Stimulated activated CD8-positive, alpha-beta memory T cell treated with anti-CD3 and anti-CD28 coated beads, Interleukin-7, amount 100 ng/mL, for 1 hour (primary cell): ENCODE measurements at places on chromosomes 13 and 19.

DNA sequence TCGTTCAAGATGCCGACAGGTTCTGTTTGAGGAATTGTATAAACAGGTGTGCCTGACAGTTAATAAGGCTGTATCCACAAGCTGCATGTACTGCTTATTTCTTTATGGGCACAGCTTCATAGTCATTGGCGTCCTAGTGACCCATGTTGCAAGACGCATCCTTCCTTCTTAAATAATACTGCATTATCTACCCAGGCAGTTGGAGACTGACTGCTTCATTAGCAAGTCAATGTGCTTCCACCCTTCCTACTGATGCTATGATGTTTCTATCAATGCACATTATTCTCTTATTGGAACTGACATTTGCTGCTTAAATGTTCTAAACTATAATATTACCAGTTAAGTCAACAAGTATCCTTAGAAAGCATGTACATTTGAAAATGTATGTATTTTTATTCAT, 950.0 kb upstream of the MIR17HG start:
- no peak for DNase-seq

DNA sequence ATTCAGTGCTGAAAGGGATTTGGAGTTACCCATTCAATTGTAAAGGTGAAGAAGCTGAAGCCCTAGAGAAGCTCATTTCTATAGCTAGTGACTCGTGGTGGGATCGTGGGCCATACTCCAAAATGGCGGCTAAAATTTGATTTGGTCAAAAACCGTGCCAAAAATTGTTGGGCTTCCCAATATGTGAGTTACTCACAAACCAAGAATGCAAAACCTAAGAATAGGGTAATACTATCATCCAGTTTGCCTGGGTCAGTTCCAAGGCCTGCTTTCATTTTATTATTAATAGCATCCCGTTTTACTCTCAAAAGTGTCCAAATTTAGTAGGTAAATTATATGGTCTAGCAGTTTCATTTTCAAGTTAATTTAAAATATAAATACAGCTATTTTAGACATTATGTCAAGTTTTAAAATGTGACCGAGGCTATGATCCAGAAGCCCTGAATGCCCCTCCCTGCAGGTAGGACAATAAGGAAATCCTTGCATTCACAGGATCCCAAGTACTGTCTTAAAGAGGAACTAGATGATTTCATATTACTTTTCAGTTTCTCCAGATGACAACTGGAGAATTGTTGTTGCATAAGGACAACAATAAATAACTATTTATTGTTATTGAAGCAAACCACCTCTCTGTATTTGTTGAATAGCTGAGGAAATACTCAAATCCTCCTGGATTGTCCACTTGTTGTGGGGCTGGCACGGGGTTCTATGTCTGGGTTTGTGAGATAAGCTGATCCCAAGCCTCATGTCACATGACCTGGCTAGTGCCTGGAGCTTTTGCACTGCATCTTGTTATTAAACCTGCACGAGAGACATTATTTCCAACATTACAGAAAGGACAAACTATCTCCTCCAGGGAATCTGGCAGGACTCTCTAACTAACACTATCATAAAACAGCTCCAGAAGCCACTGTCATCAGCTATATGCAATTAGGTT, 11.6 kb upstream of the RAP2A start:
- DNase-seq = no peak

- peak; percentile 31 for DNase-seq
Observed at GRCh38 chr19:3586127-3586626, 899 bp downstream of the GIPC3 start.

GRCh38 chr19:48210005-48210404, 39.5 kb downstream of the ZSWIM9 start:
- DNase-seq = no peak

DNA sequence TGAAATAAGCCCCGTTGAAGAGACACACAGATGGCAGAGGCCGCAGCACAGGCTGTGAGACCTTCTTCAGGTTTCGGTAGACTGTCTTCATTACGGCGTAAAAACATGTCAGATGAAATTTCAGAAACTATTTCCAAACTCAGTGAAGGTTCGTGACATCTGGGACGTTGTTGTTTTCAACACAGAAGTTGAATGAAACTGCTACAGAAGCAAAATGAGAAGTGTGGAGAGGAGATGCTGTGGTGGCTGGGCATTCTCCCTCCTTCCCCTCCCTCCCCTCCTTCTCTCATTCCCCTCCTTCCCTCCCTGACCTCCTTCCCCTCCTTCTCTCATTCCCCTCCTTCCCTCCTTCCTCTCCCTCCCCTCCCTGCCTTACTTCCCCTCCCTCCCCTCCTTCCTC, 113.6 kb downstream of the ATP11A start:
- DNase-seq = no peak

DNA sequence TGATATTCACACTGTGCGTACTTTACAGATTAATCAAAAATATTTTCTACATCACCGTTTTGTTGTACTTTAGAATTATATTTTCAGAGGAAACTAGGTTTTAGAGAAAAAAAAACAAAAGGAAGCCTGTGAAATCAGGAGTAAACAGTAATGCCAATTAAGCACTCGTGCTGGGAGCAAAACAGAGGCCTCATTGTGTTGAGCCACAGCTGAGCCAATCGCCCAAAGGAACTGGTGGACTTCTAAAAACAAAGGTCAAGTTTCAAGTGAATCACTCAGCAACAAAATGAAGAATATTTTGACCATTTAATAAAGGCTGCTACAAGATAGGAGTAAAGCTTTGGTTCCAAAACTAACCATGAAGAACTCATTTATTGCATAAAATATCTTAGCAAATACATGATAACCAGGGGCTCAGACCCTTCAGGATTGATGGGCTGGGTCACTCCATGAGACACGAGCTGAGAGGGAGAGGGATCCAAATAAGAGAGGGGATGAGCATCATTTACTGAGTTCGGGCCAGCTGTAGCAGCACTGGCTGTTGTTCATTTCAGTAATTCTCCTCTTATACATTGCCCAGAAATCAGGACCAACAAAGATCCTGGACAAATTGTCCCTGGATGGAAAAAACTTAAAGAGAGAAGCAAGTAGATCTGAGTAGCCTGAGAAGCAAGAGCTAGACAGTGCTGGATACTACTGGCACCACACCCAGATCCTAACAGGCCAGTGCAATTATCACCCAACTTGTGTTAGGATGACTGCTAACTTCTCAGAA, 8.3 kb upstream of the NALCN start:
- DNase-seq = no peak

GRCh38 chr13:110353339-110353977, 46.4 kb downstream of the COL4A2 start:
- DNase-seq = no peak

GRCh38 chr13:47100214-47100853, 203.5 kb upstream of the HTR2A start:
- no peak for DNase-seq

GRCh38 chr19:1523412-1524286, at the start of gene PLK5:
PLK5 (plus strand) TSS chr19:1524077; CDS start chr19:1526997, 2,920 bp downstream.
- no peak for DNase-seq

DNA sequence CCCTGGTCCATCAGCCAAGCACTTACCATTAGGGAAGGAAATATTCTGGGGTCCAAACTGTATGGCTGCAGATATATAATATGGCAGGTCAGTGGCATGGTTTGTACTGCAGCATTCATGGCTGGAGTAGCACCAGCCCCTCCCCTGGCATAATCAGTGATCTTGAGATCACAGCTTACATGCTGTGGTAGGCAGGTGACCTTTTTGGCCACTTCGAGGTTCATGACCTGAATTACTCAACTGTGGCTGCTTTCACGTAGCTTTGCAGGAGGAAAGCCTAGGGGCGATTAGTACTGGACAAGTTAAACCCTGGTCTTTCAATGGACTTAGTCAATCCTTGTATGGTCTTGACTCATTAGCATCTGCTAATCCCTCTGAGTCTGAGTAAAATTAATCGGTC, 169.8 kb downstream of the SPRY2 start:
- no peak for DNase-seq

DNA sequence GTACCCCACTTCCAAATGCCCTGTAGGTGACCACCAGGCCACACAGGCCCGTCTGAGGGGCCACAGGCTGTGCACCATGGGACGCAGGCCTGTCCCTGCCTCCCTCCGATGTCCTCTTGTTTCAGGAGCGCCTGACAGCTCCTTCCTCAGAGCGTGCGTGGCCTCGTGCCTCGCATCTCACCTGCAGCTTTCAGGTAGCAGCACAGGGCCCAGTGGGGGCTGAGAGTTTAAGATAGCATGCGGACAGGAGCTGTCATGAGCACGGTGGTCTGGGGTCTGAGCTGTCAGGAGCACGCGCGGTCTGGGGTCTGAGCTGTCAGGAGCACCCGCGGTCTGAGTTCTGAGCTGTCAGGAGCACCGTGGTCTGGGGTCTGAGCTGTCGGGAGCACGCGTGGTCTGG, 40.1 kb downstream of the GAS6 start:
- DNase-seq = no peak

DNA sequence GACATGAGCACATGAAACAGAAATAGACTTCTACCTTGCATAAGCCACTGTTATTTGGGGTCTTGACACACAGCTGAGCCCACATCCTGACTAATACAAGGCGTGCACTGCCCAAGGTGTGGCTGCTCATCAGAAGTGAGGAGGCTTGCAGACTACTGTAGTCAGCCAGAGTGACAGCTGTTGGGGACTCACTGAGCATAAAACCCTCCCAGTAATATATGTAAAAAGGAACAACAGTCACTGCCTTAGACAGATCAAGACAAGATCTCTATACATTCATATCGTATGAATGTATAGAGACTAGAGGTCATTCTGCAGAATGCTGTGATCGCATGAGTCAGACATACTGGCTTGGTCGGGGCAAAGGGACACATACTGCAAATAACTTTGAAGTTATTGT, 4.1 kb upstream of the C1QTNF9B start:
- DNase-seq = no peak

DNA sequence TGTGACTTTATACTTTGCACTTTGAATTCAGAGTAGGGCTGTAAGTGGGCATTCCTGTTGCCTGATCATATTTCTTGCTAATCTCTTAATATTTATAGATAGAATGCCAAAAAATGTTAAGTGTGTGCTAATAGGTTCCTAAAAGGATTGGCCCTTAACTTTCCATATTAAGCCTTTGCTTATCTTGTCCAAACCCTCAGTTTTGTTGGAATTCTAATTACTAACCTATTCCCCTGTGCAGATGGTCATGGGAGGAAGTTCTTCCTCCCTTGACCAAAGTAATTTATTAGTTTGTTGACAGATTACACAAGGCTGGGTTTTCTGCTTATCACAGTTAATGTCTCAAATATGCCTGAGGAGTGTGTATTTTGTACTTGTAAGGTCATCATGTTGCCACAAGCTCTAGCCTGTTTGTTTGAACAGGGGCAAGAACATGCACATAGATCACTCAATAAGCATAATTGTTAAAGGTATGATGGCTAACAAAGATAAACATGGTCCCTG, 541.1 kb upstream of the SPRY2 start:
- DNase-seq = no peak

GRCh38 chr19:3193256-3194105, 7.8 kb downstream of the NCLN start:
- DNase-seq = no peak

DNA sequence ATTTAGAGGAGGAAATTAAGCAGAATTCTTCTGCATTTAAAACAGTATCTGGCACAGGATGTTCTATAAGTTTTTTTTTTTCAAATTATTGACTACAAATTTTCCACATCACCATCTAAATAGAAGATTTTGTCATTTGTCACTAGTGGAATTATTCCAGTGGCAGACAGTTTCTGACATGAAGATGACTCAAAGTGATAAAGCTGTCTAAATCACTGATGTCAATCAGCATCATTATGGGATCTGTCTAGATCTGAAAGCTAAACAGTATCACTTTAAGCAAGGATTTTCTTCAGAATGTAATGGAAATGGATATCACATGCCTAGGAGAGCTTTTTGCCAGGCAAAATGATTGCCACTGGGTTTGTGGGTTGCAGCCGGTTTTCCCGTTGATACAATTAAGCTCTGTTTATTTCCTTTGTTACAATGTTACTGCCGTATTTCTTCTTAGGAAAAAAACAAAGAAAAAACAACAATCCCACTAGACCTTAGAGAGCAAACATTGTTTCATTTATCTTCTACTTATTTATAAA, 1657.0 kb upstream of the PRR20A start:
- no peak for DNase-seq

DNA sequence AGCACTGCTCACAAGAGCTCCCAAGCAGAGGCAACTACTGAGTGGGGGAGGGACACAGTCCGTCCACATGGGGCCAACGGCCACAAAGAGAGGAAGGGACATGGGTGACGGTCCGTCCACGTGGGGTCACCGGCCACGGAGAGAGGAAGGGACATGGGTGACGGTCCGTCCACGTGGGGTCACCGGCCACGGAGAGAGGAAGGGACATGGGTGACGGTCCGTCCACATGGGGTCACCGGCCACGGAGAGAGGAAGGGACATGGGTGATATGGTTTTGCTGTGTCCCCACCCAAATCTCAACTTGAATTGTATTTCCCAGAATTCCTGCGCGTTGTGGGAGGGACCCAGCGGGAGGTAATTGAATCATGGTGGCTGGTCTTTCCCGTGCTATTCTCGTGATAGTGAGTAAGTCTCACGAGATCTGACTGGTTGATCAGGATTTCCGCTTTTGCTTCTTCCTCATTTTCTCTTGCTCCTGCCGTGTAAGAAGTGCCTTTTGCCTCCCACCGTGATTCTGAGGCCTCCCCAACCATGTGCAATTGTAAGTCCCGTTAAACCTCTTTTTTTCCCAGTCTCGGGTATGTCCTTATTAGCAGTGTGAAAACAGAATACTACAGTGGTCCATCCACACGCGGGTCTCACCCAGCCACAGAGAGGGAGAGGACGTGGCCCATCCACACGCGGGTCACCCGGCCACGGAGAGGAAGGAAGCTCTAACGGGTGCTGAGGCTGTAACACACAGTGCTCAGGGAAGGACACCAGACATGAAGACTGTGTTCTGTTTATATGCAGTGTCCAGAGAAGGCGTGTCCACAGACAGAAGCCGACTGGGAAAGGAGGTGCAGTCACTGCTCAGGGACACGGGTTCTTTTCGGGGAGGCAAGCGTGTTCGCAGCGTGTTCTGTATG, 48.5 kb downstream of the GAS6 start:
- no peak for DNase-seq

GRCh38 chr13:78701383-78701782, 42.4 kb upstream of the OBI1 start:
- no peak for DNase-seq

- DNase-seq = no peak
Observed at GRCh38 chr19:53898636-53899341, 10.3 kb upstream of the CACNG7 start.

GRCh38 chr13:79451500-79451962, 29.4 kb upstream of the NDFIP2 start:
- DNase-seq = peak; percentile 69

DNA sequence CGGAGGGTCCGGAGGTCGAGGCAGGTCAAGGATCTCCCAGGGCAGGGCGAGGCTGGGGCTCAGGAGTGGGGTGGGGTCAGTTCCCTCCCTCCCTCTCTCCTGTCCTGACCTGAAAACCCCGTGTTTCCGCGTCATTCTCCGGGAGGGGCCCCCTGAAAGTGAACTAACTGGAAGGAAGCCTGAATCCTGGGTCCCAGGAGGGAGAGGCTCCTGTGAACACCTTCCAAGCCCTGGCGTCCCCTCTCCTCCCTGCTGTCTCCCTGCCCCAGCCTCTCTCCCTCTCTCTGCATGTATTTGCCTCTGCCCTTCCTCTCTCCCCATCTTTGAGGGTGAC, 741 bp upstream of the CADM4 start:
- no peak for DNase-seq
